ENCODE measurements at places on chromosomes 2 and 18.

GRCh38 chr2:236049981-236050380 lies 118.2 kb downstream of the GBX2 start:
- DNase-seq, result no peak

DNA sequence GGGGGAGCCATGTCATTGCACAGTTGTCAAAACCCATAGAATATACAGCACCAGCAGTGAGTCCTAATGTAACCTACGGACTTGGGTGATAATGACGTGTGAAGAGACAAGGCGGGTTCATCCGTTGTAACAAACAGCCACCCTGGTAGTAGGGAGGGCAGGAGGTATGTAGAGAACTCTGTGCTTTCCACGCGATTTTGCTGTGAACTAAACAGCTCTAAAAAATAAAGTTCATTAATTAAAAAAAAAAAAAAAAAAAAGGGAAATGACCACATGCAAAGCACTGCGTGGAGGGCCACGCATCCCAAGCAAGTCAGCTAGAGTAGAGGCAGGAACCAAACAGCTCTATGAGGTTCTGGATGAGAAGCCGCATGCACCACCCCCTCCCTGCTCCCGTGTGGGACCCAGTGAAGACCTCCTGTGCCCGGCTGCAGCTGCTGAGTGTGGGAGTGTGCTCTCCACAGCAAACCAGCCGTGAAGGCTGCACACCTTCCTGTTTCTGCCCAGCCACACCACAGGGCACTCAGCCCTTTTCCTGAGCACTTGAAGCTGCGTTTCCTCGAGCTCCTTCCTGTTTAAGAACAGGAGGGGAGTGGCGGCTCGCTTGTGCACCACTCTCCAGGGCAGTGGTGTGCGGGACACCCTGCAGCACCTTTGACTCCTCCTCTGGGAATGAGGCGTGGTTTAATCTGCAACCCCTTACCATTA lies 65.6 kb downstream of the ODC1 start:
- no peak for DNase-seq

- no peak for DNase-seq
Observed at GRCh38 chr18:74290794-74291471, 830 bp downstream of the CYB5A start.

- no peak for DNase-seq
Observed at GRCh38 chr18:73791081-73791480, 356.6 kb downstream of the FBXO15 start.

GRCh38 chr2:71129114-71129901 lies 721 bp downstream of the MCEE start:
- DNase-seq, result no peak

- DNase-seq, result peak; percentile 27
Observed at GRCh38 chr18:66495844-66496243, 108.0 kb downstream of the CDH19 start.

GRCh38 chr2:168449419-168449818 lies 6.7 kb upstream of the CERS6 start:
- DNase-seq, result no peak

- no peak for DNase-seq
Observed at GRCh38 chr2:149058936-149059335, 20.4 kb downstream of the LYPD6B start.

DNA sequence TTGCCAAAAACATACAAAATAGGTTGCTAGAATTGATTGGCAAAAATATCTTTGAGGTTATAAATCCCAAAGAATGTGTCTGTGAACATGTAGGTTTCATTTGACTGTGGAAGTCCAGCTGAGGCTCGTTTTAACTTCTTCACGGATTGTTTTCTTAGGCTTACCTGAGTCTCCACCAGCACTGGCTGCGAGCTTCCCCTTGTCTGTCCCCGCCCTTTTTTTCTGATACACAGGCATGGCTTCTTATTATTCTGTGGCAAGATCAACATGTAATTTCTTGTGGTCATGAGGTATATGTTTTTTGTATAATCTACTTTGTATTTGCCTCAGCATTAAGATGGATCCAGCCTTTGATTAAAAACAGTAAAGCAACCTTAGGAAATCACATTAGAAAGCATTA lies 7.2 kb upstream of the SLC40A1 start:
- DNase-seq, result no peak

GRCh38 chr2:61770746-61771145 lies 83.1 kb downstream of the FAM161A start:
- DNase-seq, result no peak

GRCh38 chr2:28612131-28612812 lies 116.4 kb downstream of the PLB1 start:
- DNase-seq, result no peak

GRCh38 chr2:102423368-102423767 lies 408 bp downstream of the IL18RAP start:
- no peak for DNase-seq

GRCh38 chr2:101793277-101793969 lies 95.9 kb downstream of the MAP4K4 start:
- no peak for DNase-seq

- DNase-seq, result peak; percentile 10
Observed at GRCh38 chr2:241769819-241770184, 6.8 kb upstream of the GAL3ST2 start.

GRCh38 chr2:31945572-31945935 lies 65.3 kb downstream of the MEMO1 start:
- no peak for DNase-seq

DNA sequence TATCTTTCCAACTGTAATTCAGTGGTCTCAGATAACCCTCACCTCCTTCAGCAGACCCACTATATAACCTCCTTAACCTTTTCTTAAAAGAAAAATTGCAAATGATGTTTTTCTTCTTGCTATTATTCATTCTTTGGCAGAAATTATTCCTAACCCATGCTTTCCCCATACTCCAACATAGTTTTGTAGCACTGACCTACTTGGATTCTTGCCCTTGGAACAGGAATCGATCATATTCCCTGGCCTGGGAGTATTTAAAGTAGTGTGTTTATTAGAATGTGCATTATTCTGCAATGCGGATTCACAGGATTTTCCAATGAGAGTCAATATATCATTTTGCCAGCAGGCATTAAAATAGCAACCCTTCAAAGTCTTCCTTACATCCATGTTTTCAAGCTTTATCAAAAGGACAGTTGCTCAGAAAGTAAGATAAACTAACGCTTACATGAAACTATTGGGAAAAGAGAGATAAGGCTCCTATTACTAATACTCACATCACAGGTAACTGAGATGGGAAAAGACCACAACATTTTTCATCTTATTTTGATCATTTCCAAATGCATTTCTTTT lies 37.4 kb downstream of the CHN1 start:
- no peak for DNase-seq

DNA sequence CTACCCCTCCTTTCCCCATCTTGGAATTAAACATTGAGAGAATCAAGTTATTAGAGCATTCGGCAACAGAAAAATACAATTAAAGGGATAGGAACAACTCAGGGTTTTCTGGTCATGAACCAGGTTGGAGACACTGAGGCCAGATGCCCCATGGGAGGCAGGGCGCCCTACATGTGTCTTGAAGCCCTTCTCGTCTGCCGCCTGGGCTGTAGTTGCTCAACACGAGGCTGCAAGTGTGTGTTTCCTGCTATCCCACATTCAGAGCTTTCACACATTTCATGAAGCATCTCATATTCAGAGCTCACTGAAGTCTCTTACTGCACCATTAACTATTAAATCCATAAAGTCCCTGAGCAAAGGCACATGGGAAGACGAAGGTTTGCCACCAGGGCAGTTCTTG lies 28.8 kb downstream of the TTC39C start:
- no peak for DNase-seq

GRCh38 chr2:871926-872680 lies 78.5 kb upstream of the SNTG2 start:
- DNase-seq, result no peak

DNA sequence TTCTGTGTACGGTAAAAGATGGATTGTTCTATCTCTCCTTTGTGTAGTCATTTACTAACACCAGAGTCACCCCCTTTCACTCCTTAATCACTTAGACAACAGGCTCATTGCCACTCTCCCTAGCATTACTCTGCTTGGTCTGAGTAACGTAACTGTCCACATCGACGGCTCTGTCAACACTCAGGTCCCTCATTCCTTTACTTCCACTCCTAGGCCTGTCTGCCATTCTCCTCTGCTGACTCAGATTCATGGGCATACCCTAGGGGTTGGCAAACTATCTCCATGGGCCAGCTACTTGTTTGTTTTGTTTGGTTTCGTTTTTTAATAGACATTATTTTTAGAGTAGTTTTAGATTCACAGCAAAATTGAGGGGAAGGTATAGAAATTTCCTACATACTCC lies 243.9 kb downstream of the NR4A2 start:
- no peak for DNase-seq

DNA sequence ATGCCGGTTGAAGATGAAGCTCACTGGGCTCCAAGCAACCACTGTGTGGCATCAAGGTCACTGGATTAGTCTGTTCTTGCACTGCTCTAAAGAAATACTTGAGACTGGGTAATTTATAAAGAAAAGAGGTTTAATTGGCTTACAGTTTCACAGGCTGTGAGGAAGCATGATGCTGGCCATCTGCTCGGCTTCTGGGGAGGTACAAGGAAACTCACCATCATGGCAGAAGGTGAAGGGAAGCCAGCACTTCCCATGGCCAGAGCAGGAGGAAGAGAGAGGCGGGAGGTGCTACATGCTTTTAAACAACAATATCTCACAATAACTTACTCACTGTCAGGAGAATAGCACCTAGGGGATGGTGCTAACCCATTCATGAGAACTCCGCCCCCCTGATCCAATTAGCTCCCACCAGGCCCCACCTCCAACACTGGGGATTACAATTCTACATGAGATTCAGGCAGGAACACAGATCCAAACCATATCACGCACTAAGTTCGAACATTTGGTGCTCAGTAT lies 109.7 kb upstream of the MGAT5 start:
- no peak for DNase-seq

DNA sequence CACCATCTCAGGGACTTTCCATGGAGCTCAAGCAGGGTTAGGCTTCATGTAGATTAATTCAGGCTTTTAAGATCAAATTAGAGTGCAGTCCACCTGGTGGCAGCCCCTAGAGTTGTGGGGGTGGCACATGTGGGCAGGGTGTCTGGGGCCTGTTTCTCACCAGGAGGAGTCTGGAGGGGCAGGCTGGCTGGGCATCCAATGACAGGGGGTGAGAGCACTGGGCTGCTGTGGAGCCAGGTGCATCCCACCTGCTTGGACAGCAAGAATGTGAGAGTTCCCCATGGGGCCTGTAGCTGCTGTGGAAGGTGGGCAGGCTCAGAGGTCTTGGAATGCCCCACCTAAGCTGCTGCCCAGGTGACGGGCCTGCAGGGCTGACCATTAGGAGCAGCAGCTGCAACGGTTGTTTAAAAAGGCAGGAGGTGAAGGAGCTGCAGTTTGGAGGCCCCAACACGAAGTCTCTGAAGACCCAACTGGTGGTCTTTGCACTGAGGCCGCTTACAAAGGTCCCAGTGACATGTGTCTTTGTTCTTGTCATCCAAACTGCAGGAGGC lies 686.3 kb upstream of the HS6ST1 start:
- no peak for DNase-seq

DNA sequence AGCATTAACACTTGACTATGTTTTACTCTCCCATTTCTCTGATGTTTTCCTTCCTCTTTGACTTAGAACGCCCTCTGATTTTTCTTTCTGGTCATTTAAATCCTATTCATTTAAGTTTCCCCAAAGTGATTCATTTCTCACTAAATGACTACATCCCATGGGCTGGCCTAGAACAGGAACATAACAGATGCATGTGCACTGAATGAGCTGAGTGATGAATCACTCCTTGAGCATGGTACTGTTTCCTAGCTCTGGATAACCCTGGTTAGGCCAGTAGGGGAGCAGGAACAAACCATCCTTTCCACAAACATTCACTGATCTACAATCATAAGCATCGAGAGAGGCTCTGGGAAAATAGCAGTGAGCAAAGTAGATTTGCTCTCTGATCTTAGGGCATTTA lies 221.9 kb upstream of the SETBP1 start:
- no peak for DNase-seq

GRCh38 chr2:108330979-108331378 lies 42.3 kb downstream of the SULT1C2 start:
- no peak for DNase-seq

GRCh38 chr2:132038179-132038882 lies 123.4 kb downstream of the ANKRD30BL start:
- DNase-seq, result no peak

DNA sequence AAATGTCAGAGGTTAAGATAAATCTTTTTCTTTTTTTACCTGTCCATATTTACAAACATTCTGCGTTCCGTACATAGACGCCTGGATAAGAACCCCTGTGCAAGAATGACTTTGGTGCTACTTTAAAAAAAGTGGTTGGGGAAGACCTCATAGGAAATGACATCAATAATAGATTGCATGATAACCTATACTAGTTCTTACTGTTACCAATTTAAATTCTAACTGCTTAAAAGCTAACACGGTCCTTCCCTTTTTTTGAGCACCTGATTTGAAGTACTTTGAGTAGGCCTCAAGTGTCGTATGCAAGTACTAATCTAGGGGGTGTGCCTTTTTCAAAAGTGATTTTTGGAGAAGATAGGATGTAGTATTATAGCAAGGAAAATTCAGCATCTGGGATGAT lies 2.1 kb downstream of the SLC39A10 start:
- no peak for DNase-seq

GRCh38 chr2:109222825-109223471 lies 93.9 kb downstream of the SH3RF3 start:
- no peak for DNase-seq

GRCh38 chr2:10901160-10901939 lies 10.4 kb upstream of the KCNF1 start:
- DNase-seq, result no peak

GRCh38 chr2:124310671-124311070 lies 285.6 kb downstream of the CNTNAP5 start:
- no peak for DNase-seq

DNA sequence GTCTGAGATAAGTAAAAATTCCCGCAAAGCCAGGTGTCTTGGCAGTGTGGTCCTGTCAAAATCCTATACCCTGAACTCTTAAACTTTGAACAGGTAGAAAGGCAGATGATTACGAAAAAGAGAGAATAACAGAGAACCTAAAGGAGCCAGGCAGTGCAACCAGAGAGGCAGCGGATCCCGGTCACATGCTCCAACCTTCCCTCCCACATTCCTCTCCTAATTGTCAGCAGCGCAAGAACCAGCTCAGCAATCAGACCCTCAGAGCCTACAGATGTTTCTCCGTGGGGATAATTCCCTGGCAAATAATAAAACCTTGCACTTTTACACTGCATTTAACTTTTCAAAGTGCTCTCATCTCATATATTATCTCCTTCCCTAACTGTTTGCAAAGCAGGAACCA lies 124.8 kb downstream of the EPHA4 start:
- DNase-seq, result no peak

DNA sequence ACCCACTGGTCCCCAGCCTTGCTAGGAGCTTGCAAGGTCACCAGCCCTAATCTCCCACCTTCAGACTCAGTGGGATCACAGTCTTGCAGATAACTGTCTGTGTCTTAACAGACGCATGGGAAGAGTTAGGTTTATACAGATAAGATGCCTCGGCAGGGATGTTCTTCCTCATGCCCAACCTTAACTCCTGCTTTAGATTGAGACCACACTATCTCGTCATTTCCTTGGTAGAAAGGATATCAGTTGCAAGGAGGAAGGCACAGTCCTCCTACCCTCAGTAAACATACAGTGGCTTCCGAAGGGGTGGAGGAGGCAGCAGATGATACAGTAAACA lies 7.2 kb downstream of the NT5DC4 start:
- no peak for DNase-seq
